ENCODE measurements at places on chromosomes 11 and 22.

- no peak for DNase-seq
Observed at GRCh38 chr11:121711236-121711635, 258.5 kb upstream of the SORL1-AS1 start.

DNA sequence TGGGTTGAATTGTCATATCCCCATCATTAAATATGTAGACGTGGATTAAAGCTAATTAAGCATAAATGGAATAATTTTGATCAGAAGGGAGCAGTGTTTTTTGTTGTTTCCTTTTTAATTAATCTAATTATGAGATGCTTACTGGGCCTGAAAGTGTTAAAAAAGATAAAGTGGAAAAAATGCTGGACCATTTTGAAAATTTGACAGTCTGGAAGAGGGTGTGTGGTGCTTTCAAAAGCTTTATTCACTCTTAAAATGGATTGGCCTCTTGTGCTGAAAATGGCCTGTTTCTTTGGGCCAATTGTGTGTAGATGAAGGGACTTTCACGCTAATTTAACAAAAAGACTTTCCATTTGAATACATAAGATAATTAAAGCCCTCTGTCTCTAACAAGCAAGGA lies 1.8 kb downstream of the TNRC6B start:
- no peak for DNase-seq

- no peak for DNase-seq
Observed at GRCh38 chr11:116478669-116479668, 293.8 kb downstream of the BUD13 start.

- DNase-seq = no peak
Observed at GRCh38 chr22:49607821-49608220, 219.9 kb downstream of the BRD1 start.

DNA sequence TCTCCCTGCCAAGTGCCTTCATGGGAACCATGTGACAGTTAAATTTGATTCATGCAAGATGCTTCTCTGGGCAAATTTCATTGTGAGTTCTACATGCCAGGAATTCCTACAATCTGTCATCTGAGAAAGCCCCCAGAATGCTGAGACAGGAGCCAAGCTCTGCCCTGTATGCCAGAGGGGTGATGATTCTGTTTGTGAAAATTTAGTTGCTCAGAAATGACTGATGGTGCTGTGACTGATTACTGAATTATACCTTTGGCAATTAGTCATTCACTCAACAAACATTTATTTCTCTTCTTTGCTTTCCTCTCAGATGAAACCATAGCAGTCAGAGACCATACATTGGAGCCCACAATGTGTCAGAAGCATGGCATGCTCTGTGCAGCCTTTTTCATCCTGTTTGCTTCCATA lies 69.0 kb upstream of the ZBED5 start:
- DNase-seq = no peak

- peak; percentile 22 for DNase-seq
Observed at GRCh38 chr11:114258696-114259095, 37.5 kb upstream of the NNMT start.

GRCh38 chr11:2548596-2548995 lies 103.8 kb downstream of the KCNQ1 start:
- no peak for DNase-seq

GRCh38 chr11:87298155-87298554 lies 260.4 kb downstream of the TMEM135 start:
- no peak for DNase-seq

GRCh38 chr11:132646890-132647289 lies 885.4 kb downstream of the OPCML start:
- no peak for DNase-seq

- no peak for DNase-seq
Observed at GRCh38 chr11:109978895-109979294, 114.3 kb upstream of the ZC3H12C start.

GRCh38 chr11:42253156-42253555 lies 793.7 kb upstream of the LRRC4C start:
- DNase-seq = no peak

DNA sequence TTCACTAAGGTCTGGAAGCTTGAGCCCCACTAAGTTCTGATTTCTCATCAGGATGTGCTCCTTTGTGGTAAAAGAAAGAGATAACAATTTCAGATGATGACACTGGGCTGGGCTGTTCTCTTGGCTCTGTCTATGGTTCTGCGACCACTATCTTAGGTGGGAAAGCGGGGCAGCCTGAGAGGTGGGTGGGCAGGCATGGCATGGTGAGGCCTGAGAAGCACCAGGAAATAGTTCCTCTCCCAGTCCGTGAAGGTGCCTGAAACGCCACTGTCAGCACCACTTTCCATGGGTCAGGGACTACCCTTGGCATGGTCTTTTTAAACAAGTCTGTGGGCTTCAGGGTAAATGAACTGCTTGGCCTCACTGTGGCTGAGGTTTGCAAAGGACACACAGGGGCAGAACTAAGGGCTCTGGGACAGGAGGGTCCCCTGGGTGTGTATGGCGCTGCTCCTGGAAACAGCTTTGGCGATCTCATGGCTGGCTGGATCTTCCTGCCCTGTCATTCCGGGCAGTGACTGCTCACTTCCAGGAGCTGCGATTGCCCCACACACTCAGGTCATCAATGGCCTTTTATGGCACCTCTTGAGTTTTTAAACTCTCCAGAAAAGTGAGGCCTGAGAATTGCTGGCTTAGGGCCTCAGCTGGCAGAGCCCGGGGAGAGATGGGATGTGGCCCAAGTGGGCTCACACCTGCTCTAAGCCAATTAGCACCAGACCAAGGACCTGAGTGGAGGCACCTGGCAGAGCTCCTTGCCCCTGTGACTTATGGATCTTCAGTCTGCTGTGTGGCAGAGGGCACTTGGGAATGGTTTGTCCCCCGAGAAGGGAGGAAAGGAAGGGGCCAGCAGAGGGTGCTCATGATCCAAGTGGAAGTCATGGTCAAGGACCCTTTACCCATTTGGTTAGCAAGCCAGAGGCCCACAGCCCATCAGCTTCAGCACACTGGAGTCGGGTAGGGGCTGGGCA lies 55.6 kb upstream of the LYVE1 start:
- DNase-seq = no peak

DNA sequence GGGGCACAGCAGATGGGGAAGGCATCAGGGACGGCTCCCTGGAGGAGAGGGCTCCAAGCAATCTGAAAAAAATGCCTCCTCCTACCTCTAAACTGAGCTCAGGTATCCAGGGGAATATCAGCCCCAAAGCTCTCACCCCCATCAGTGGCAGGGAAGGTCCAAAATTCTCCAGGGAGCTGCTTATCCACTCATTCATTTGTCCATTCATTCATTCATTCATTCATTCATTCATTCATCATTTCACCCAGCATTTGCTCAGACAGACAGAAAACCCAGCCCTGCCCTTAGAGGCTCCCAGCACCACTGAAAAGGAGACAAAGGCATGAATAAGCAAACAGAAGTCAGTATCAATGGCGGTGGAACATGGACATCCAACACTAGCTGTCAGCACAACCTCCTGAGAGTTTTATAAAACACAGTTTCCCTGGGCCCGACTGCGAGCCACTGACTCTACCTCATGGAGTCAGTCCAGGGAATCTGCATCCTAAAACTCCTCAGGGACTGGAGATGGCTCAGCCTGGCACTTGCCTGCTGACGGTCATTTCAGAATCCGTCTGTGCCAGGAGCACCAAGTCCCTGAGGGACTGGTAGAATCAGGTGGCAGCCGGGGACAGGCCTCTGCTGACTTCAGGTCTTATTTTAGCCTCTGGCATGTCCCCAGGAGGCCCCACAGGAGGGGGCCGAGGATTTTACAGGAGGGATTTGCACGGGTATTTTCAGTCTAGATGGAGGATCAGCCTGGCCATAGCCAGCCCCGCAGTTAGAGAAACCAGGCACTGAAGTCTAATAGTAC lies 164.6 kb downstream of the MN1 start:
- no peak for DNase-seq

DNA sequence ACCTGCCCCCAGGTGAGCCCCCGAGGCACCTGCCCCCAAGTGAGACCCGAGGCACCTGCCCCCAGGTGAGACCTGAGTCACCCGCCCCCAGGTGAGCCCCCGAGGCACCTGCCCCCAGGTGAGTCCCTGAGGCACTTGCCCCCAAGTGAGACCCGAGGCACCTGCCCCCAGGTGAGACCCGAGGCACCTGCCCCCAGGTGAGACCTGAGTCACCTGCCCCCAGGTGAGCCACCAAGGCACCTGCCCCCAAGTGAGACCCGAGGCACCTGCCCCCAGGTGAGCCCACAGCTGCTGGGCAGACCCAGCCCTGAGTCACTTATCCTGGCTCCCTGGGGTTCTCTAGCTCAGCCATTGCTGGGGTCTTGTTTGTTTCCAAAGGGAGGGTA lies 36.2 kb downstream of the MUC5B start:
- no peak for DNase-seq

GRCh38 chr11:134469627-134470026 lies 57.6 kb upstream of the B3GAT1 start:
- DNase-seq = peak; percentile 57

GRCh38 chr22:18065256-18065655 lies 12.5 kb upstream of the PEX26 start:
- DNase-seq = peak; percentile 46

DNA sequence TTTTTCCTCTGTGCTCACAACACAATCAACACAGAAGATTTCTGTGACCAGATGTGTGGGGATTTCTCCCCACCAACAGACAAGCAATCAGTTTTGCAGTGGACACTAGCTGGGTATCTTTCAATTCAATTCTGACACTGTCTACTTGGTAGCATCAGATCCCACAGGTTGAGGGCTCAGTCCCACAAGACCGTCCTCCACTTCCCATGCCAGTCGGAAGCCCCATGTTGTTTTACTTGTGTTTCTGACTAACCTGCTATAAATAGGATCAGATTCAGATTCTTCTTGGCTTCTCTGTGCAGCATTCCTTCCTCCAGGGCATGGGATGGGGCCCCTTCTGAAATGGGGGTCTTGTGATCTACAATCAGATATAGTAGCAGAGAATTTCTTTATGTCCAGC lies 19.6 kb downstream of the ACER3 start:
- no peak for DNase-seq

DNA sequence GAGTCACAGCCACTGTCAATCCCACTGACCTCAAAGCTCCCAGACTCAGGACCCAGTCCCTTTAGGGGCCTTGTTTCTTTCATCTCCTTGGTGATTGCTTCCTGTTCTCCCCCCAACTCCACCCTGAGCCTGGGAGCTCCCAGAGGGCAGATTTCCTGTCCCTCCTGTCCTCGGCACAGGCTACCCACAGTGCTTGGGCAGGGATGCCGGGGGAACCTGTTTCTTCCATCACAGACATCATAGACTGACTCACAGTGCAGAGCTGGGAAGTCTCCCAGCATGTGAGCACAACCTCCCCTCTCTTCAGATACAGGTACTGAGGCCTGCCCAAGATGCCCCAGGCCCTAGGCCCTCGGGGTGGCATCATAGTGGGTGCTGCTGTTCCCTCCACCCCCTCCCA lies 16.6 kb downstream of the TRIM29 start:
- DNase-seq = no peak

GRCh38 chr11:30631148-30631547 lies 45.0 kb upstream of the MPPED2 start:
- no peak for DNase-seq

DNA sequence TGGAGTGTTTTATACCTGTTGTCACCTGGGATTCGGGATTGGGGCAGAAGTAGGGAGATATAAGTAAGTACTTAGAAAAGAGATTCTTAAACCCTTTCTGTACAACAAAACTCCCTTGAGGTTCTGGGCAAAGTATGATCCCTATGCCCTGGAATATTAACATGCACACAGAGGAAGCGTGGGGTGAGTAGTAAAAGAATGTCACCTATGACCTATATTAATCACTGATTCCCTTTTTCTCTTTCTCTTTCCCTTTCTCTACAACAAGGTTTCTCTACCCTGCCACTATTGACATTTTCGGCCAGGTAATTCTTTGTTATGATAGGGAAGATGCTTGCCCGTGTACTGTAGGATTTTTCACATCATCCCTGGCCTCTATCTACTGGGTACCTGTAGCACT lies 209.7 kb upstream of the PLET1 start:
- DNase-seq = no peak

DNA sequence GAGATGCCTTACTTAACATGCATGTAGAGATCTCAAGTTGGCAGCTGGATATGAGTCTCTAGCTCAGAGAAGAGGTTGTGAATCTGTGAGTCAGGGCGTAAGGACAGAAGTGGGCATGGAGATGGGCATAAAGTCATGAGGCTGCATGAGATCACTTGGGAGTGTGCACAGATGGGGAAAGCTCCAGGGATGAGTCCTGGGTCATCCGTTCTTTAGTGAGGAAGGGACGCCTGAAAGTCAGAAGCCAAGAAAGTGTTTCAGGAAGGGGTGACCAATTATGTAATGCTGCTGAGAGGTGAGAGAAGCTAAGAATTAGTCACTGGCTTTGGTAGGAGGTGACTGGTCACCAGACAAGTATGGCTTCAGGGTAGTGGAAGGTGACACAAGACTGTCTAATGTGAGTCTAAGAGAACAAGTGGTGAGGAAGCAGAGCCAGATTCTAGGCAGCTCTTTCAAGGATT lies 6.7 kb downstream of the ACP2 start:
- no peak for DNase-seq

DNA sequence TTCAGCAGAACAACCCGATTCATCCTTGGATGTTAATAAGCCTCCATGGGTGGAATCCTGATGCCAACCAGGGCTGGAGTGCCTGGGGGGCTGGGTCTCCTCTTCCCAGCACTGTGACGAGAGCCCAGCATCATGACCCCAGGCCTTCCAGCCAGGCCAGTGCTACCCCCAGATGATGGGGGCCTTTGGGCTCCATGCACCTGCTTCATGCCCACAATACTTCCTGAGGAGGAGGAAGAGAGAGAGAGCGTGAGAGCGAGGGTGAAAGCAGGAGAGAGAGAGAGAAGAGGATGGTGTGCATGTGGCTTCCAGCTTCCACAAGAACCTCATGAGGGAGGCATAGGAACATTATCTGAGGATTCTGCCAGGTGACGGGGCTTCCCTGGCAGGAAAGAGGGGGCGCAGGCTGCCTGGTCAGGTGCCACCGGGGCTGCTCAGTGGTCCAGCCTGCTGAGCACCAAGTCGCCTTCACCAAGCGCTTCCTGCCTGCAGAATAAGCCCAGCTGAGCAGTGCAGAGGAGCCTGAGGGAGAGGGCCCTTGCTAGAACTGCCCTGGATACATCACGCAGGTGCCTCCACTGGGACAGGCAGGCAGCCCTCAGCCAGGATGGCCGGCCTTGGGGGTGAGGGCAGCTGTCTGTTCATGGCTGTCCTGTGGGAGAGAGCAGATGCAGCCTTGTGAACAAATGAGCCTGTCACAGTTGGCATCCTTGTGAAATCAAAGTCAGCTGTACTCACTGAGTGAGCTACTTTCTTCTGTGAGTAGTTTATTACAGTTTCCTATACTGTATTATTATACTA lies 243.3 kb upstream of the B3GAT1 start:
- no peak for DNase-seq

DNA sequence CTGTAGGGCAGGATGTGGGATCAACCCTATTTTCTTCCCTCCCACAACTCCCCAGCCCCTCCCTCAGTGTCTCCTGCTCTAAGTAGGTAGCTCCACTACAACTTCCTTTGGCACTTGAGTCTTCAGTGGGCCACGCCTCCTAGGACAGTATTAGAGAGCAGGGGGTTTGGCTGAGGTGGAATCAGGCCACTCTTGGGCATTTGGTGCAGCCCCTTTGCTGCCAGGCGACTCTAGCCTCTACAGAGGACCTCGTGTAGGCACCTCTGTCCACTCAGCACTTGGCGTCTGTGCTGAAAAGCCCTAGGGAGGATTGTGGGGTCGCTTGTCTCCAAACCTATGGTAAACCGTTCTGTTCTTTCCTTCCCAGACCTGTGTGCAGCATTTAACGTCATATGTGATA lies 2.7 kb downstream of the FADD start:
- no peak for DNase-seq

All from NAMALWA (cell line).